ENCODE measurements at places on chromosomes 12 and 14.
A peak's percentile ranks its signal among the peaks of the same experiment; 100 is the strongest.

GRCh38 chr12:67364228-67364627, 95.1 kb downstream of the CAND1 start:
- no peak for DNase-seq

GRCh38 chr14:46490238-46490685, 161.3 kb downstream of the RPL10L start:
- DNase-seq = peak; percentile 2

GRCh38 chr12:17192721-17193120, 586.8 kb upstream of the LMO3 start:
- DNase-seq = no peak

GRCh38 chr12:122724641-122725243, 5.9 kb downstream of the HCAR1 start:
- DNase-seq = no peak

- DNase-seq = no peak
Observed at GRCh38 chr12:94150240-94151121, 2.1 kb downstream of the PLXNC1 start.

- DNase-seq = no peak
Observed at GRCh38 chr12:107327651-107328182, 234.4 kb upstream of the CRY1 start.

GRCh38 chr14:95163666-95164065, 6.3 kb upstream of the DICER1 start:
- DNase-seq = no peak

- DNase-seq = no peak
Observed at GRCh38 chr14:75273272-75274049, 5.2 kb upstream of the FOS start.

DNA sequence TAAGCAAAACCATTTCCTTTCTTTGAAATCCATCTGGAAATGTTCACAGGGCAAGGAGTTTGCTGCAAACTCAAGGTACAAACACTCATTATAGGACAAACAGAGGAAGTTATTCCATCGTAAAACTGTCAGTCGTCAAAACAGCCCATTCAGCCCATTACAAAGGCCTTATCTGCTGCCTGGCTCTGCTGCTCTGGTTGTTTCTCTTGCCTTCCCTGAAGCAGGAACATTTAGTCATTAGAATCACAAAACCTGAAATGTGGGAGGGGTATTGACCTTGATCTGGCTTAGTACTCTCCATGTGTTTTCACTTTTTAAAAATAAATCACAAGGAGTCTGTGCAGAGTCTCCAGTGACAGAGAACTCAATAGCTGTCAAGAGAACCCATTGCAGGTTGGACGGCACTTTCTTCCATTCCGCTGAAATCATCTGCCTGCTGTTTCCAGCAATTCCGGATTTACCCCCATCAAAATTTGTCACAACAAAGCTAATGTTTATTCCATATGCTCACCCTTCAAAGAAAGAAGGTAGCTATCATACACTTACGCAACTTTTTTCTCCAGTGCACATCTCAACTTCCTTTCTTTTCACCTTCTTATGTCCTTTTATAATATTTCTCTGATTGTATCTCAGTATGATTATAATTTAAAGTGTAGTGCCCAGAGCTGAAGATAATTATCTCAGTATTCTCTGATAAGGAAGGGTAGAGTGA, 24.6 kb upstream of the ITPR2 start:
- DNase-seq = no peak

- DNase-seq = no peak
Observed at GRCh38 chr14:69358966-69359365, 39.1 kb downstream of the ERH start.

- DNase-seq = no peak
Observed at GRCh38 chr14:100306998-100307765, 938 bp upstream of the SLC25A29 start.

DNA sequence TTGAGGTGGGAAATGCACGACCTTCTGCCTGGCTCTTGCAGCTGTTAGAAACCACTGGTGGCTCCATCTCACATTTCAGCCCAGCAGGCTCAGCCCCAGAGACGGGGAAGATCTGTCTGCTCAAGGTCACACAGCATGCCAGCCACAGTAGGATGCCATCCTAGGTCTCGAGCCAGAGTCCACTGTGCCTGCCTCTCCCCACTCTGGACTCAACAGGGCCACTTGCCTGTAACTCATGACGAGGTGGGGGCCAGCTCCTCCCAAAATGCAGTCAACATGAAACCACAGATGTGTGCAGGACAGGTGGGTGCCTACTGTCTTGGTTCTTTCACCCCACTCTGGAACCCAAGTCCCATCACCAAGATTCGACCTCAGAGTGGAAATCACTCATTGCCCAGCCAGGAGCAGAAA, 23.2 kb downstream of the BCL11B start:
- DNase-seq = no peak

- no peak for DNase-seq
Observed at GRCh38 chr12:57626111-57626920, 6.7 kb downstream of the B4GALNT1 start.

GRCh38 chr12:75842090-75842489, 189.5 kb downstream of the PHLDA1 start:
- no peak for DNase-seq

DNA sequence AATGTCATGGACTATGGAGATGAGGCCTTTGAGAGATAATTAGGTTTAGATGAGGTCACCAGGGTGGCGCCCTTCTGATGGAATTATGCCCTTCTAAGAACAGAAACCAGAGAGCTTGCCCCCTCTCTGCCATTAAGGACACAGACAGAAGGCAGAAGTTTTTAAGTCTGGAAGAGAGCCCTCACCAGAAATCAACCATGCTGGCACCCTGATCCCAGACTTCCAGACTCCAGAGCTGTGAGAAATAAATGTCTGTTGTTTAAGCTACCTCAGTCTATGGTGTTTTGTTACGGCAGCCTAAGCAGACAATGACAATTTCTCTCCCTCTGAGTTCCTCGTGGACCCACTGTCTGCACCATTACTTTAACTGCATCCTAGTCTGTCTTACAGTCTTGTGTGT, 382.0 kb downstream of the GXYLT1 start:
- DNase-seq = no peak

DNA sequence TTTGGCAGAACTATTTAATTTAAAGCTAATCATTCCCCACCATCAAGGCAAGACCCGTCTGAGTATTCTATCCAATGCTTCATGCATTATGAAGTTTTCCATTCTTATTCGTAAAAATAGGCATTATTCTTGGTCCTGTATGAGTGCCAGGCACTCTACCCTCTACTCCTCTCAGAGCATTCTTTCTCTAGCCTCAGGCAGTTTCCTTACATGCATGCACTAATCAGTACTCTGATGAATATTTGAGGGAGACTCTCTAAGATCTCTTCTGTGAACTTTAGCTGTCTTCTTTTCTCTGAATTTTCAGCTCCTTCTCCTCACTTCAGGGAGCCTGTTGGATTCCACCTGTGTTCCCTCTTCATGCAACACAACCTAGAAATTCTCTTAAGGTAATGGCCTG, 334.7 kb downstream of the RAD51B start:
- DNase-seq = no peak

DNA sequence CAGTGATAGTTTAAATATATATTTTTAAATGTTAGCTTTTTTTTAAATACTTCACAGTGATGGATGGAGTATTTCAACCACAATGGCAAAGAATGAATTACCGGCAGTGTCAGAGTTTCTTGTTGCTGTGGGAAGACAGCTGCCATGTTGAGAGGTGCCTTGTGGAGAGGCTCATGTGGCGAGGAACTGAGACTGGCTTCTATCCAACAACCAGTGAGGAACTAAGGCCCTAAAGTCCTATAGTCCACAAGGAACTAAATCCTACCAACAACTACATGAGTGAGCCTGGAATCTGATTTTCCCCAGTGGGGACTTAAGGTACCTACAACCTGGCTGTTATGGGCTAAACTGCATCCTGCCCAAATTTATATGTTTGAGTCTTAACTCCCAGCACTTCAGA, 220.2 kb upstream of the PLEKHG7 start:
- no peak for DNase-seq

GRCh38 chr12:51809193-51809592, 39.3 kb downstream of the FIGNL2 start:
- DNase-seq = no peak

GRCh38 chr14:101234244-101234937, 326.9 kb upstream of the DIO3 start:
- DNase-seq = no peak

GRCh38 chr14:103141117-103141796, 18.0 kb downstream of the TNFAIP2 start:
- peak; percentile 77 for DNase-seq

DNA sequence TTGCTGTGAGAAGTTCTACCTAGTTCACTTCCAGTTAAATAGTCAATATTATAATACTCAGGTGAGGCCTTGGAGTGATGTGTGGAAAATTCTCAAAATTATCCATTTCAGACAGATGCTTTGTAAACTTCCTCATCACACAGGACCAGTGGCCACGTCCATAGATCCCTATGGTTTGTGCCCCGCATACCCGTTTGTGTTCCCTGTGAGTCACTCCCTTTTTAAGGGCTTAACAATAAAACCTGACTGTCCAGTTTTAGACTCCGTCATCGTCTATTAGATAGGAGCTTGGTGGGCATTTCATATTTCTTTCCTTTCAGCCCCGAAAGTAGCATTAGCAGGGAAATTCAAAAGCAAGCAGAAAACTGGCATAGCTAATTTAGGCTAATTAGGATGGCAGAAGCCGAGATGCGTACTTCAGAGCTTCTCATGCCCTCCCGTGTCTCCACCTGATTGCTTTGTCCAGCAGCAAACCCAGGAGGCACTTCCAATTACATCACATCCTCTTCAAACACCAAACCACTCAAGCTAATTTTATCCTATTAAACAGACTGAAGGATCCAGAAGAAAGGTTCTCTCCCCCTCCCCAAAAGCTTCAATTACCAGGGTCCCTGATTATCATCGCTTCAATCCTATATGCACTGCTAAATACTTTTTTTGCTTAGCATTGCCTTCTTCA, 186.6 kb upstream of the OTX2 start:
- DNase-seq = peak; percentile 96

GRCh38 chr12:15590180-15590826, 198.9 kb downstream of the EPS8 start:
- DNase-seq = peak; percentile 89

DNA sequence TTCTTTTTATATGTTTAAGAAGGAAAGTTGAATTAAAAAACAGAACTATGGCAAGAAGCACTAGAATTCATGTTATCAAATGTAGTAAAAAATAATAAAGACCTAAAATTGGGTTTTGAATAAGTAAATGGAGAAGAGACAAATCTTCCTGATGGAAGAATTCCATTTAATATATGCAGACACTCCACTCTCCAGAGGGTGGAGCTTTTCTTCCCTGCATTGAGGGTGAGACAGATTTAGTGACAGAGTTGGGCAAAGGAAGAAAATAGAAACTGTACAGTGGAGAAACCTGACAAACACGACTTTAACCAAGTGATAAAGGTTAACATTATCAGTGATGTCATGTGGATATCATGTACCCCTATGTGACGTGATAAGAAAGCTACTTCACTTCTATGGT, 217.6 kb downstream of the PRKD1 start:
- no peak for DNase-seq
